ENCODE measurements at places on chromosomes 4 and X. TPM values are rescaled to one million over a fixed set of nuclear protein-coding genes. Genes with fewer than 3 reads are reported as not detected.

- no peak for DNase-seq
Observed at GRCh38 chr4:158714937-158715336, 8.3 kb downstream of the PPID start.

DNA sequence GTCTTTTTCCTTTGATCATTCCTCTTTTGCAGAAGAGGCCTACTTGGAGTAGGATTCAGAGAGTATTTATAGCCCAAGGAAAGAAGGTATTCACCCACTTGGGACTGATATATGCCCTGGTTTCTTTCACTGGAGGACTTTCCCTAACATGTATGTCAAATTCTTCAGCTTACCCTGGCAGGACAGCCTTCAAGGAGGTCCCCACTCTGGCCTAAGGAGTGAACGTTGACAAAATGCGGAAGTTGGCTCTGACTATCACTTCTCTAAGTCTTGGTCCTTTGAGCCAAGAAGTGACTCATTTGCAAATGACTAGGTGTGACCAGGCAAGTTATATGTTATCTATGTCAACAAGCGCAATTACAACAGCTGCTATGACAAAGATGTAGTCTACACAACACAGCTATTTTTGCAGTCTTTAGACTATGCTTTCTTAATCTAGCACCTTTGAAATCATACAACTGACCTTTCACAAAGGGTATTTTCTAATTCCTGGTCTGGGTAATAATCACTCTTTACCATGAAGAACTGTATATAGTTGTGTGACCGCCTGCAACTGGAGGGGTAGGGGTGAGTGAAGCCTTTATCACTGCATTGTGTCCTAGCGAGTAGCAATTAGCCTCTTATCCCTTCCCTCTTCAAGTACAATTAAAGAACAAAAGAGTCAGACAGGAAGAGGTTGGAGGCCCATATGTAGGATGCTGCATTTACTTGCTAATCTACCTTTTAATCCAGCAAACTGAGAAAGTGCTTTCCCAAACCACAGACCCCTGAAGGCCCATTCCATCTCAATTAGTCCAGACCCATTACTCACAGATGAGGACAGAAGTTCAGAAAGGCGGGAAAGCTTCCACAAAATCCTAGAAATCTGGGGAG is 50.1 kb downstream of the RASGEF1B start:
- peak; percentile 78 for DNase-seq

GRCh38 chrX:120512222-120512621 is 43.1 kb upstream of the LAMP2 start:
- DNase-seq, result no peak

DNA sequence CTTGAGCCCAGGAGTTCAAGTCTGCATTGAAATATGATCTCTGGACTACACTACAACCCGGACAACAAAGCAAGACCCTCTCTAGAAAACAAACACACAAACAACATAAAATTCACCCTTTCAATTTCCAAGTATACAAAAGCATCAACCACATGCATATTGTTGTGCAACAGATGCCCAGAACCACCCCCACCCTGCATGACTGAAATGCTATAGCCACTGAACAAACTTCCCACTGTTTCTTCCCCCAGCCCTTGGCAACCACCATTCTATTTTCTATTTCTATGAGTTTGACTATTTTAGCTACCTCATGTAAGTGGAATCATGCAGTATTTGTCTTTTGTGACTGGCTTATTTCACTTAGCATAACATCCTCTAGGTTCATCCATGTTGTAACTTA is 14.2 kb upstream of the C4orf51 start:
- DNase-seq, result no peak

DNA sequence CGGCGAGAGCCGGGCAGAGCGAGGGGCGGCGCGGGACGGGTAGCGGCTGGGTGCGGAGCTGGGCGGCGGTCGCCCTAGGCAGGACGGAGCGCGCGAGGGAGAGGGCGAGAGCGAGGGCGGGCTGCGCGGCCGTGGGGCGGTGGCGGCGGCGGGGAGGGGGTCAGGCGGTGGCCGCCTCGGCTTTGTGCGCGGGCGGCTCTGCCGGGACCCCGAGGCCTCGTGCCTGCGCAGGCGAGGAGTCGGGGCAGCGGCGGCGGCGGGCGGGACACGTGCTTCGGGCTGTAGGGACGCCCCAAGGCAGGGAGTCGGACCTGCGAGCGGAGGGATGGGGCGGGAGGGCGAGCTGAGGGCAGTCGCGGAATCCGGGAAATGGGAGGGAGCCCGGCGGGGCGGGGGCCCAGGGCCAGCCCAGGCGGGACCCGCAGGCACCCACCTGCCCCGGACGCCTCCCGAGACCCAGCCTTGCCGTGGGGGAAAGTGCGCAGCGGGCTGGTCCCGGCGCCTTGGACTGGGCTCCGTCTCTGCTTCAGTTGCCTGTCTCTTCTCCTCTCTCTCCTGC is 465 bp downstream of the BMPR1B start:
- DNase-seq, result no peak

DNA sequence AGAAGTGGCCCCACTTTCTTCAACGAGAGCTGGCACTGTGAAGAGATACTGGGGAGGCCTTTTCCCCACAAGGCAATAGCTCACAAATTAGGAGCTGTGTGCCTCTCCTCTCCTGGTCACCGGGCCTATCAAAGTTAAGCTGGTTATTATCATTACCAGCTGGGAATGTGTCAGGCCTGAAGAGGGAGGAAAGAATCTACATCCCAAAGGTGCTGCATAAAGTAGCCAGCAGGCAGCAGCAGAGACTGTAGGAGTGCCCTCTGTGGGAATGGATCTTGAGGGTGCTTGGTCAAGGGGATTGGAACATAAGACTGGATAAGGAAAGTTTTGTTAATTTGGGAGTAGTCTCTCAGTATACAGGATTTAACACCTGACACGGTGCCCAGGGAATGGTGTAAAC is 9.1 kb upstream of the TMPRSS11D start:
- no peak for DNase-seq

DNA sequence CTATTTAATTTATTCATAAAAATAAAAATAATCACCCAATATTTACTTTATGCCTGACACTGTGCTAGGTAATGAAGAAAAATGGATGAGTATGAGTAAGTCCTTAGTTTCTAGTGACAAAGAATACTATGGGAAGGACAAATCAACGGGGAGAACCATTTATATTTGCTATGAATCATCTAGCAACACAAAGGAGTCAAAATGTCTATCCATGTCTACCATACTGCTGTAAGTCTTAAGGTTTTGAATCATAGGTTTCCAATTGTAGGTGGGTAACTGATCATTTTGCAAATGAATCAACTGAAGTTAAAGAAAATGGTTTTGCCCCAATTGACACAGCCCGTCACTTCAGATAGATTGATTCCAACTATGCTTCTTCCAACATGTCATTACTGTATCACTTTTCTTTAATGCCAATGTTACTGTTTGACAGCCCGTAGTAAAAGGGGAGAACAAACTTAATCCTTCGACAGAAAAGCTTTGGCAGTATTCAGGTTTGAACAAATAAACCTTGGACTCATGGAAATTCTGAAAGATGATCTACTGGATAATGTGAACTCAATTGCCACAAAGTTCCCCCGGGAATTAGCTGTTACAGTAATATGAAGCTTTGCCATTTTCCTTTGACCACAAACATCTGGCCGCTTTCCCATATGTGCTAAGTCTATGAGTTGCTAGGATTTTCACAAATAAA is 3.2 kb downstream of the TDO2 start:
- DNase-seq, result peak; percentile 19

DNA sequence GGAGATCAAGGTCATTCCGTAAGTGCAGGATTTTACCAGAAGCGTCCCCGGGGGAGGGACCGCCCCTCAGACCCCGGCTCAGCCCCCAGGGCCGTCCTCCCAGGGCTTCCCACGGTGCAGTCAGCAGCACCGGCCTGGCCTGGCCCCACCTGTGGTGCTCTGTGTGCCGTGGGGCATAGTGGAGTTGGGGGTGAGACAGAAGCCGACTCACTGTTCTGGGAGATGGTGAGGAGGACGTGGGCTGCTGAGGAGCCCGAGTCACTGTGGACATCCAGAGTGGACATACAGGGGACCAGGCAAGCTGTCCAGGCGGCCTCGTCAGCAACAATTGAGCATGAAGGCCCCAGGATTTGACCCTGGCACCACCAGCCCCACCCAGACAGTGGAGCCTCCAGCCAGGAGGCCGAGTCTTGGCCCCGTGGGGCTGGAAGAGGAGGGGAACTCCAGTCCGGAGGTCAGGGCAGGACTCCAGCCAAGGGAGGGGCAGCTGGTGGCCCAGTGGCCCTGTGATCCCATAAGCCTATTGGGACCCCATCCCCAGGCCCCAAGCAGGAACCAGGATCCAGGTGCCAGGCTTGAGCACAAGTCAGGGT is 19.1 kb downstream of the ATP5ME start:
- DNase-seq, result no peak

The FAM47E gene
- not detected for total RNA-seq

The MAGEE2 gene
- total RNA-seq, result not detected

The TMEM31 gene
- total RNA-seq, result not detected

The NHSL2 gene
- 8.8 TPM for total RNA-seq

The FHDC1 gene
- 31.6 TPM for total RNA-seq
